MV-4-11 (cell line): ENCODE measurements at places on chromosomes 13 and 19.

DNA sequence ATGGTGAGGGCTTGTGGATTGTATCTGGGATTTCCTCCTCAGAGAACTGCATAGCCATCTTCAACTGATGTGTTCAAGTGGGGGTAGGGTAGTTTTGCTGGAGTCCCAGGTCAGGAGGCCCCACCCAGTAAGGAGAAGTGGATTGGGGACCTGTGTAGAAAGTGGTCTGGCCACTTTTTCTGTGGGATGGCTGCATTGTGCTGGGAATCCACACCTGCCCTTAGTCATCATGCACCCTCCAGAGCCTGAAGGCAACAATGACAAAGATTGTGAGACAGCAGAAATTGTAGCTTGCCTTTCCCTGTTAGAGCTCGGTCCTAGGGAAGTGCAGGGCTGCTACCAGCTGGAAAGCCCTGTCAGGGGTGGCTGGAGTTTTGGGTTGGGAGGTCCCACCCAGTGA lies 255.4 kb downstream of the NDFIP2 start:
- no peak for DNase-seq

DNA sequence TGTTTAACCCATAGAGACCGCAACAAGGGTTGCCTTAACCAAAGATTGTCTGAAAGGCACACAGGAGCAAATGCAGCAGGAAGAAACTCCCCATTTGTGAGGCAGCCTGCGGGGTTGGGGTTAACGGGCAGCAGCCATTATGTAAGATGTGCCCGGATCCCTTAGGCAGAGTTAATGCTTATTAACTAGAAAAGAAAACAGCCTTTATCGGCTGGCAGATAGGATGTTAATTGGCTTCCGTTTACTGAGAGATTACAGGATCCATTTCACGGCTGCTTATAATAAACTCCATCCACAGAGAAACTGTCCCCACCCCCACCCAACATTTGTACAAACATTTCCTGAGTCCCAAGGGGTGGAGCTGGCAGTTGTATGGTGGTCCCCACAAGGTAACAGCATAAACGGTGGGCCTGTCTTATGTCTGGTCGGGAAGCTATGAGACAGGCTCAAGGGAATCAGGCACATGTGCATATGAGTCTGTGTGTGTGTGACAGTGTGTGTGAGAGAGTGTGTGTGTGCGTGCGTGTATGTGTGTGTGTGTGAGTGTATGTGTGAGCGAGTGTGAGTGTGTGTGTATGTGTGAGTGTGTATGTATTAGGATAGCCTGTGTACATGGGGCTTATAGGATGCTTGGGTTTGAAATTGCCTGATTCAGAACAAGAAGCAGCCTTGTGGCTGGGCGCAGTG lies 10.5 kb downstream of the SLC25A42 start:
- no peak for DNase-seq

DNA sequence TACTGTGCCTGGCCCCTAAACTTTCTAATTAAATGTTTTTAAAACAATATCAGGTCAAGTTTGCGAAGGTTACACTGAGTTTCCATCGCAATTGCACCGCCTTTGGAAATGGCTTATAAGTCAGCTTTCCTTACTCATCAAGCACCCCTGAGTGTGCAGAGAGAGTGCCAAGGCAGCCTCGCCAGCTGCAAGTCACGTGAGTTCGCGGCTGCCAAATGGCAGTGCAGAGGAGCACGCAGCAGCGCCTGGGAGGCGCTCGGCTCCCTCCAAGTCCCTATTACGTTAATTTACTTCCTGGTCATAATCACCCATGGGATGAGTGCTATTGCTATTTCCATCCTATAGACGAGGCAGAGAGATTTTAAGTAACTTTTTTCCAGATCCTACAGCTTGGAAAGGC lies 319.6 kb downstream of the TEX29 start:
- no peak for DNase-seq

DNA sequence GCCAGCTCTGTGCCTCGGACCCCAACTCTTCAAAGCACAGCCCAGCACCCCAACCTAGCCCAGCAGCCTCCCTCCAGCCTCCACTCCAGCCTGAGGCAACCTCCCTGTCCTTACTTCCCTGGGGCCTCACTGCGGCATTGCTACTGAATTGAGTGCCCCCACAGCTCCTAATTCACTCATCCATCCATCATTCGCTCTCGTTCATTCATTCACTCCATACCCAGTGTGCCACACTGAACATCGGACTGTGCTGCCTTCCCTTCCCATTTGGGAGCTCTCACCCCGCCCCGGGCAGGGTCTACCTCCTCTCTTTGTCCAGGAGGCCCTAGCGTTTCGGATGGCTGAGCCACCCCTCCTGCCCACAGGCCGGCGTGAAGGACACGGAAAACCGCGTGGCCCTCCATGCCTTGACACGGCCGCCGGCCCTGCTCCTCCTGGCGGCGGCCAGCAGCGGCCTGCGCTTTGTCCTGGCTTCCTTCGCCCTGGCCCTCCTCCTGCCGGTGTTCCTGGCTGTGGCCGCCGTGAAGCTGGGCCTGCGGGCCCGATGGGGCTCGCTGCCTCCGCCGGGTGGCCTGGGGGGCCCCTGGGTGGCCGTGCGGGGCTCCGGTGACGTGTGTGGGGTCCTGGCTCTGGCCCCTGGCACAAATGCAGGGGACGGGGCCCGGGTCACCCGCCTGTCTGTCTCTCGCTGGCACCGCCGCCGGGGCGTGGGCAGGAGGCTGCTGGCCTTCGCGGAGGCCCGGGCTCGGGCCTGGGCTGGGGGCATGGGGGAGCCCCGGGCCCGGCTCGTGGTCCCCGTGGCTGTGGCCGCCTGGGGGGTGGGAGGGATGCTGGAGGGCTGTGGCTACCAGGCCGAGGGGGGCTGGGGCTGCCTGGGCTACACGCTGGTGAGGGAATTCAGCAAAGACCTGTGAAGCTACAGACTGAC lies 1.3 kb downstream of the NAT14 start:
- DNase-seq = no peak

GRCh38 chr13:48783695-48784230 lies 130.0 kb downstream of the CYSLTR2 start:
- no peak for DNase-seq

DNA sequence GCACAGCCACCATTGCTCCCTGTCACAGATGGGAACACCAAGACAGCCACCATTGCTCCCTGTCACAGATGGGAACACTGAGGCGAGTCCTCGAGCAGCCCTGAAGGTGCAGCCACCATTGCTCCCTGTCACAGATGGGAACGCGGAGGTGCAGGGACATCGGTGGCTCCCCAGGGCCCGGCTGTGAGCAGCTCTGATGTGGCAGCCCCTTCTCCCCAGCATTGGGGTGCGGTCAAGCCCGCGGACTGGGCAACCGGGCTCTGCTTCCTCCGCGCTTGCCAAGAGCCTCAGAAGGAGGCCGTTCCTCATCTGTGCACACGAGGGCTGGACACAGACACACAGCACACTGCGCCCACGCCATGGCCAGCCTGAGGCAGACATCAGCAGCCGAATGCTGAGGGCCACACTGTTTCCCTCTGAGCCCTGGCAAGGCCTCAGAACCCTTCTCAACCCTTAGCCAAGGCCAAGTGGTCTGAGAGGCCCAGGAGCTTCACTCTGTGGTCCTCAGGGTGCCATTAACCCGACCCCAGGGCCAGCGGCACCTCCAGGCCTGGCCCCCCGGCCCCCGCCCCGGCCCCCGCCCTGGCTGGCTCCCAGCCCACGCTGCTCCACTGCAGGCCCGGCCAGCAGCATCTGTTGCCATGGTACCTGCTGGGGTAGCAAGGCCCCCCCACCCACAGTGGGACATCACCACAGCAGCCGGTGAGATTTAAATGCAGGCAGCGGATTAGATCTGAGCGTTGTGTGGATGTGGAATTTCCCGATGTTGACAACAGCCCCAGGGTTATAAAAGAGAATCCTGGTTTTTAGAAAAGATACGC lies 18.4 kb downstream of the C2CD4C start:
- DNase-seq = no peak

GRCh38 chr13:68234274-68234673 lies 1004.1 kb upstream of the PCDH9 start:
- no peak for DNase-seq

DNA sequence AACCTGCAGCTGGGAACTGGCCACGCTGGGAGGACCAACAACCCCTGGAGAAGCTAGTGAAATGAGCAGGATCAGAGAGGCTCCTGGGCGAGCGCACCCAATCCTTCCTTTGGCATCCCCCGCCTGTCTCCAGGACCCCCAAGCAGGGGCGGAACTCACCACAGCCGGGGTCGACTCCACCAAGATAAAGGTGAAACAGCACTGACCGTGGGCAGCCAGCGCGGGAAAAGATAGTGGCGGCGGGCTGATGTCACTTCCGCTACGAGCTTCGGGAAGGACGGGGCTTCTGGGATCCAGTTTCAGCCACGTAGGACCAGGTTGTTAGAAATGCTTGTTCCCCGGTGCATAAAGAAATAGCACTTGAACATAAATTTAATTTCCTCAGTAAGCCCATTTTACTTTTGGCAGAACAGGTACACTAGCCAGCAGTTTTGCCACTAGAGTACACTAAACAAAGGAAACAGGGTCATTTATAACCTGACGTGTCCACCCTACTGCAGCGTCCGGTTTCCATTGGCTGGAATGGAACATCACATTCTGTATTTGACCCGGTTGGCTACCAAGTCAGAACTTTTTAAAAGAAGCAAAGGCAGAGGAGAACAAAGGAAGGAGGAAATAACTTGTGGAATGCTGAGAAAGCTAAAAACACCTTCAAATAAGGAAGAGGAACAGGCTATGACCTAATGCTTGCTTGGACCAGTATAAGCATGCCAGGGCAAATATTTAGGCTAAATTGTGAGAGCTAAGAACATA lies 25.5 kb upstream of the ZNF562 start:
- no peak for DNase-seq
